ENCODE measurements at places on chromosomes 13 and 19.

- peak; percentile 21 for DNase-seq
These were observed 43.1 kb downstream of the NFIC start for GRCh38 chr19:3409346-3410064.

- no peak for DNase-seq
These were observed 175.5 kb upstream of the SERP2 start for GRCh38 chr13:44197791-44198770.

- peak; percentile 10 for DNase-seq
These were observed 1552.2 kb downstream of the PCDH9 start for GRCh38 chr13:65677906-65678305.

- DNase-seq = no peak
These were observed 13.2 kb downstream of the SYDE1 start for GRCh38 chr19:15120135-15121026.

GRCh38 chr13:29162638-29163235 is 342.6 kb downstream of the MTUS2 start:
- DNase-seq = peak; percentile 61

GRCh38 chr19:29708554-29709439 is 6.3 kb downstream of the C19orf12 start:
- DNase-seq = no peak

DNA sequence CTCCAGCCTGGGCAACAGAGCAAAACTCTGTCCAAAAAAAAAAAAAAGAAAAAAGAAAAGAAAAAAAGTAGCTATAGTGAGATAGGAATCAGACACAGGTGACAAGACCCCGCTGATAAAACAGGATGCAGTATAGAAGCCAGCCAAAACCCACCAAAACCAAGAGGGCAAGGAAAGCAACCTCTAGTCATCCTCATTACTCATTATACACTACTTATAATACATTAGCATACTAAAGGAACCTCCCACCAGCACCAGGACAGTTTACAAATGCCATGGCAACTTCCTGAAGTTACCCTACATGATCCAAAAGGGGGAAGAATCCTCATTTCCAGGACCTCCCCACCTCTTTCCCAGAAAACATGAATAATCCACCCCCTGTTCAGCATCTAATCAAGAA is 35.6 kb upstream of the UBL3 start:
- no peak for DNase-seq

DNA sequence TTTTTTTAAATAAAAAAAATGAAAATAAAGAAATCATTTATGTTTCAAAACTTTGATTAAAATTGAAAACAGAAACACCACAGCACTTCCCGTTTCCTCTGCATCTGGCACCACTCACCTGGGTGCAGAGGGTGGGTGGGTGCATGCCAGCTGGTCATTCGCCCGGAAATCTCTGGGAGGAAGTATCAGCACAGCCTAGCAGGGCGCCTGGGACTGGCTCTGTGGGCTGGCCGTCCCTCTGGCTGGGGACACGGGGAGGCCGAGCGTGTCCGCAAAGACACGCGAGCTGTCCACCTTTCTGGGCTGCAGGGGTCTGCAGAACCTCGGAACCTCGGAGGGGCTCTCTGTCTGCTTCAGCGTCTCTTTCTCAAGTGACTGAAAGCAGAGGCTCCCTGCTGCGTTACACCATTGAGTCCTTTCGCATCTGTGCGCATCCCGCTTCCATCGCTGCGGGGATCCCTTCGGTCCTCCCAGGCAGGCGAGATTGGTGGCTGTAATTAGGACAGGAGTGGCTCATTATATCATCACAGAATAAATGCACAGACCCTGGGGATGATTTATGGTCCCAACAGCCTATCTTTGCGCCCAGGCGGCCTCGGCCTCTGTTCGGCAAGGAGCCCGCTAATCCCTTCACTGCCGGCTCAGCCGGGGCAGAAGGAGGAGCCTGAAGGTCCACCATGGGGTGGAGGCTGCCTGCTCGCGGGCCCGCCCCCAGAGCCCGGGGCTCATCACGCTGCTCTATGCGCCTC is 17.2 kb downstream of the CRTC1 start:
- DNase-seq = peak; percentile 54
